ENCODE measurements at places on chromosomes 4 and X. TPM values are rescaled to one million over a fixed set of nuclear protein-coding genes. Genes with fewer than 3 reads are reported as not detected.

Gene AMELX
- not detected for total RNA-seq

- no peak for DNase-seq
Observed at GRCh38 chr4:174377613-174378012, 93.9 kb downstream of the CEP44 start.

DNA sequence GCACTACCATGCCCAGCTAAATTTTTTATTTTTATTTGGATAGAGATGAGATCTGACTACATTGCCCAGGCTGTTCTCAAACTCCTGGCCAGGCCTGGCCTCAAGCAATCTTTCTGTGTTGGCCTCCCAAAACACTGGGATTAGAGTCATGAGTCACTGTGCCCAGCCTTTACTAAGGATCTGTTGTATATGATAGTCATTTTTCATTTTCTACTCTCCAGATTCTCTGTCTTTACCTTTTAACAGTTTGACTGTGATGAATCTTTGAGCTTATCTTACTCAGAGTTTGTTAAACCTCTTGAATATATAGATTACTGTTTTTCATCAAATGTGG, 161.8 kb downstream of the FNIP2 start:
- no peak for DNase-seq

- DNase-seq, result no peak
Observed at GRCh38 chr4:126777649-126778048, 855.1 kb upstream of the INTU start.

DNA sequence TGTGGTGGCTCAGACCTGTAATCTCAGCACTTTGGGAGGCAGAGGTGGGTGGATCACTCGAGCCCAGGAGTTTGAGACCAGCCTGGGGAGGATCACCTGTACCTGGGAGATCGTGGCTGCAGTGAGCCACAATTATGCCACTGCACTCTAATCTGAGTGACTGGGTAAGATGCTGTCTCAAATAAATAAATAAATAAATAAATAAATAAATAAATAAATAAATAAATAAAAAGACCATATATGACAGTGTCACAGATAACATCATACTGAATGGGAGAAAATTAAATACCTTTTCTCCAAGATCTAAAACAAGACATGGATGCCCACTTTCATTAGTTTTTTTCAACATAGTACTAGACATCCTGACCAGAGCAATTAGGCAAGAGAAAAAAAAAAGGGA, 182.8 kb downstream of the FAM47A start:
- DNase-seq, result no peak

Gene ALAS2
- total RNA-seq, result 206 TPM

DNA sequence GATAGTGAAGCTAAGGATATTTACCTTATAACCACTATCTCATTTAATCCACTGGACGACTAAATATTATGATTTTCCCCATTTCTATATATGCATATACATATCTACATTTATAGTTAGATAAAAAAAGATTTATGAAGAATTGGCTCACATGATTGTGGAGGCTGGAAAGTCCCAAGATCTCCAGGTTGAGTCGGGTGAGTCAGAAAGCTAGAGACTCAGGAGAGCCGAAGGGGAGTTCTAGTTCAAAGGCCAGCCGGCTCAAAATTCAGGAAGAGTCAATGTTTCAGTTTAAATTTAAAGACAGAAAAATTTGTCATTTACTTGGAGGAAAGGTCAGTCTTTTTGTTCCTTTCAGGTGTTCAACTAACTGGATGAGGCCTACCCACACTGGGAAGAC, 158.2 kb upstream of the CPEB2 start:
- no peak for DNase-seq

Gene PABPC1L2A
- total RNA-seq, result not detected

Measured in spleen (tissue), 13 donors.